ENCODE measurements at places on chromosomes 5 and 9. TPM values are rescaled to one million over a fixed set of nuclear protein-coding genes. Genes with fewer than 3 reads are reported as not detected.

DNA sequence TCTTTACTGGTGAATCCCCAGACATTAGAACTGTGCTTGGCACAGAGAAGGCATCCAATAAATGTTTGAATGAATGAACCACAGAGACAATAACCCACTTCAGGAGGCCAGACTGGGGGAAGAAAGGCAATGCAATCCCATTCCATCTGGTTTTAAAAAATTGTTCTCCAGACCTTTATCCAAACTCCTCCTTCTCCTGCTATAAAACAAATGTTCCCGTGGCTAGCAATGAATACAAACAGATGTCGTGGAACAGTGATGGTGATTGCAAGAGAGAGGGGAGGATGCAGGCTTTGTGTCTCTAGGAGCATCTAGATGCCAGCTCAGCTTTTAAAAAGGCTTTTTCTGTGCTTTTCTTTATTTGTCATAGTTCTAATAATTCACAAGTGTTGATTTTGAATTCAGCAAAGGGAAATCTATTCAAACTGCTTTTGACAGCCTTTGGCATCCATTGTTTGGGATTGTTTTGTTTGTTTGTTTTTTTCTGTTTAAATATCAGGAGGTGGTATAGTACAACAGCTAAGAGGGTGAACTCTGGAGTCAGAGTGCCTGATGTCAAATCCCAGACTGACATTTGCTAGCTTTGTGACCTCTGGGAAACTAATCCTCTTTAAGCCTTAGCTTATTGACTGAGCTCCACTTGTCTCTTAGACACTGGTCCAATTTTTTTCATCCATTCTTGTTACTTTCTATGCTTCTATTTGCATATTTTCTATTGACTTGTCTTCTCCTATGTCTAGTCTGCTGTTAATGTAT lies 59.1 kb downstream of the TNFSF15 start:
- H3K27me3 ChIP-seq, result no peaks in the 10 kb centered on the region
- no peak for DNase-seq
- no peaks in the 10 kb centered on the region for H3K36me3 ChIP-seq
- H3K4me1 ChIP-seq, result no peaks in the 10 kb centered on the region
- no peak overlapping the region for H3K27ac ChIP-seq

DNA sequence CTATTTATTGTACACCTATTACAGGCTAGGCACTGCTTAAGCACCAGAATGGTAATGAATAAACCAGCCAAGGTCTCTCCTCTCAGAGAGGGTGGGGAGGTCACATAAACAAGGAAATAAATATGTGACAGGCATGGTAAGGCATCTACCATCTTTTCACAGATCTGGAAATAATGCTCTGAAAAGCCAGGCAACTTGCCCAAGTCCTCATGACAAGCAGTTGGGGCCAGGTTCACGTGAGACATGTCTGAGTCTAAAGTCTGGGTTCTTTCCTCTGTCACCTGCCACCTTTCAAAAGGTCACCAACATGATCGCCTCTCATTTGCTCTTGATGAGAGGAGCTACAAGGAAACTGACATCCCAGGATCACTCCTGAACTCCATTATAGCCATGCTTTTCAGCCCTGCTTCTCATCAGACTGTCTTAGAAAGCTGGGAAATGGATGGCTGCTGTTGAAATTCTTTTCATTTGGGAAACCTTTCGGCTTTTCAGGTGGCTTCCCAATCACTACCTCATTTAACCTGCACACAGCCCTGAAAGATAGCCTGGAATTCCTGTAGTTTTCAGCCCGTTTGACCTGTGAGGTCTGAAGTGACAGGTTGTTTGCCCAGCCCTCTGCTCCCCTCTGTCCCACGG lies 123.1 kb downstream of the CRB2 start:
- H3K4me3 ChIP-seq, result no peak overlapping the region
- H3K27me3 ChIP-seq, result no peaks in the 10 kb centered on the region
- DNase-seq, result no peak
- H3K27ac ChIP-seq, result no peak overlapping the region

- H3K27ac ChIP-seq, result no peak overlapping the region
- DNase-seq, result no peak
- no peaks in the 10 kb centered on the region for H3K36me3 ChIP-seq
- no peaks in the 10 kb centered on the region for H3K27me3 ChIP-seq
- no peak overlapping the region for H3K4me3 ChIP-seq
- H3K4me1 ChIP-seq, result no peaks in the 10 kb centered on the region
Observed at GRCh38 chr5:27208051-27208450, 169.7 kb upstream of the CDH9 start.

The CAMK4 gene
- 3.3 TPM for total RNA-seq

The MARCOL gene
- not detected for total RNA-seq

The BTNL3 gene
- total RNA-seq, result not detected

The C9orf50 gene
- total RNA-seq, result not detected

All from esophagus muscularis mucosa (tissue), 4 donors.